Peyer's patch (tissue), 4 donors: ENCODE measurements at places on chromosomes 11 and 22. TPM values are rescaled to one million over a fixed set of nuclear protein-coding genes. Genes with fewer than 3 reads are reported as not detected.

- no peaks in the 10 kb centered on the region for H3K36me3 ChIP-seq
- no peaks in the 10 kb centered on the region for H3K27me3 ChIP-seq
- no peak overlapping the region for H3K27ac ChIP-seq
- H3K4me1 ChIP-seq = no peaks in the 10 kb centered on the region
- H3K4me3 ChIP-seq = no peak overlapping the region
- DNase-seq = no peak
These were observed 934.9 kb downstream of the BRD1 start for GRCh38 chr22:48892578-48893287.

The OR10V1 gene
- total RNA-seq = not detected

The SAA1 gene
- total RNA-seq = 4.7 TPM

- no peaks in the 10 kb centered on the region for H3K4me1 ChIP-seq
- no peaks in the 10 kb centered on the region for H3K27me3 ChIP-seq
- H3K27ac ChIP-seq = no peak overlapping the region
- no peak overlapping the region for H3K4me3 ChIP-seq
These were observed 17.6 kb upstream of the SLC35F2 start for GRCh38 chr11:107876141-107876540.

DNA sequence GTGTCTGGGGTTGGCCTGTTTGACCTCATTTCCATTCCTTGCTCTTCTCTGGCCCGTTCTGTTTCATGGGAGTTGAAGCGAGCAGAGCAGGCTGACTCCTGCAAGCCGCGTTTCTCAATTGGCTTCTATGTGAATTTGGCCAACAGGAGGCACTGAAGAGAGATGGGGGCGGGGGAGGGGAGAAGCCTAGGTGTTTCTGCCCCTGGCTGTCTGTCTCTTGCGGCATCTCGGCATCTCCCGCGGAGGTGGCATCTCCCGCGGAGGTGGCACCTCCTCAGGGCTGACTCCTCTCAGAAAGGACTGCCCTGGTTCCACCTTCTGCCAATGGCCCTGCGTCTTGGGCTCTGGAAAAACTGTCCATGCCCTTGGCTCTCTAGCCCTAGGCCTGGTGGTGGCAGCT lies 125.6 kb upstream of the CSNK2A3 start:
- H3K36me3 ChIP-seq = no peaks in the 10 kb centered on the region
- H3K4me1 ChIP-seq = no peaks in the 10 kb centered on the region
- H3K27me3 ChIP-seq = no peaks in the 10 kb centered on the region
- no peak overlapping the region for H3K27ac ChIP-seq

GRCh38 chr22:31970490-31971444 lies 26.4 kb downstream of the YWHAH start:
- no peaks in the 10 kb centered on the region for H3K36me3 ChIP-seq
- H3K4me3 ChIP-seq = peak overlapping the region; percentile 47
- no peaks in the 10 kb centered on the region for H3K27me3 ChIP-seq
- DNase-seq = peak; percentile 92

- H3K36me3 ChIP-seq = no peaks in the 10 kb centered on the region
- DNase-seq = no peak
- no peak overlapping the region for H3K4me3 ChIP-seq
- H3K27me3 ChIP-seq = no peaks in the 10 kb centered on the region
These were observed 113.4 kb upstream of the CRYBB3 start for GRCh38 chr22:25085930-25086901.
